ENCODE measurements at places on chromosomes 4 and X.
A peak's percentile ranks its signal among the peaks of the same experiment; 100 is the strongest.

DNA sequence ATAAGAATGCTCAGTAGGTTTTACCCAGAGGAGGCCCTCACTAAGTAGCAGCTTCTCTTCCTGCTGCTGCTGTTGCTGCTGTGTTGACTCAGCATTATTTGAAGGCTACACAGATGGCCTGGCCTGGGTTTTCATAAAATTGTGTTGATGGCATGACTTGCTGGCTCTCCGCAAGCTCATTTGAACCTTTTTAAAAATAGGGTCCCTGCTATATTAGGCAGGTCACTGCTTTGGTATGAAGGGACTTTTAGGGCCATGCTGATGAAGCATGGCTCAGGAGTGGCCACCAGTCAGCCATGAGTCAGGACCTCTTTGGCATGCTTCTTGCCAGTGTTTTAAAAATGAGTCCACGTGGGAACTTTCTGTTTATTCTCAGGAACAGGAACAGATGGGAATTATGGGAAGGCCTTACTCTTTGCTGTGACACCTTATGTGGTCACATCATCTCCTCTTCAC is 128.7 kb downstream of the MID1IP1 start:
- DNase-seq, result no peak

DNA sequence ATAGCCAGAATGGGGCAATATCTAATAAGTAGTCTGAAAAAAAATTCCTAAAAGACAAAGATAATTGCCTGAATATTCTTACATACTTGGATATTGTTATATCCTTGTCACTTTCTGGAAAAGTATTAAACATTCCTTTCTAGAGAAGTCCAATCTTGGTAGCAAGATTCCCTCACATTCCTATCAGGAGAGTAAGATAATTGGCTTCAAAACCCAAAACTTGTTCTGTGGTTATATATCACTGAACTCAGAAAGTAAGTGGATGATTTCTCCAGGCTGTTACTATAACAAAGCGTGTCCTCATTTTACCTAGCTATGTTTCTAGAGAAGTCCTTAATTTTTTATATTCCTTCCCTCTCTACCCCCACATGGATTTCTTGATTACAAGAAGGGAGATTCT is 46.0 kb upstream of the TEX13A start:
- no peak for DNase-seq

GRCh38 chr4:32551943-32552342 is 1831.8 kb downstream of the PCDH7 start:
- DNase-seq, result no peak

DNA sequence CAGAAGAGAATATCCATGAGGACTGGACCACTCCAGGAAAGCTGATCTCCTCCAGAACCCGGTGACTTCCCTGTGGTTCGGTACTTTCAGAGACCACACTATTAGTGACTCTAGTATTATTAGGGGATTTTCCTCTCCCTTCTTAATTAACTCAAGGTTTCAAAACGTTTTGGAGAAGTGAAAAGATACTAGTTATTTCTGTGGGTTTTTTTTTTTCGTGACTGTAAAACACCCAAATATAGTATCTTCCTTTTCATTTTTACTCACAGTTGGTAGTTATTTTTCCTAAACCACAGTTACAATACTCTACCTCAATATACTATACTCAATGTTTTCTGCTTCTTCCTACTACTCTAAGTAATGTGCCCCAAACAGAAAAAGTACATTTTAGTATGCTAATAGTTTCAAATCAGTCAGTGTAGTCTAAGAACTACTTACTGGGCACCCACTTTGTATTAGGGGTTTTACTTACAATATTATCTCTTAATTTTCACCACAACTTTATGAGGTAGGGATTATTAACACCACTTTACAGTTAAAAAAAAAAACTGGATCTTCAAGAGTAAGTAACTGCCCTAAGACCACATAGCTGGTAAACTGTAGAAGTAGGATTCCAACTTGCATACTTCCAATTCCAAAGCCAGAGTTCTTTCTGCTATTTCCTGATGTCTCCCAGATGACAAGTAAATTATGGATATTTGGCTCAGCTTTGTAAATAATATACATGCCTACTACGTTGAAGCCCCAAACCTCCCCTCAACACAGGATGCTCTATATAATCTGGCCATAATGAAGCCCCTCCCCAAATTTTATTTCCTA is 45.0 kb downstream of the SLC9A7 start:
- DNase-seq, result no peak

- no peak for DNase-seq
Measured at GRCh38 chr4:144371485-144371884, 231.0 kb upstream of the GYPA start.

- no peak for DNase-seq
Measured at GRCh38 chr4:89556601-89557305, 249.2 kb upstream of the GPRIN3 start.

DNA sequence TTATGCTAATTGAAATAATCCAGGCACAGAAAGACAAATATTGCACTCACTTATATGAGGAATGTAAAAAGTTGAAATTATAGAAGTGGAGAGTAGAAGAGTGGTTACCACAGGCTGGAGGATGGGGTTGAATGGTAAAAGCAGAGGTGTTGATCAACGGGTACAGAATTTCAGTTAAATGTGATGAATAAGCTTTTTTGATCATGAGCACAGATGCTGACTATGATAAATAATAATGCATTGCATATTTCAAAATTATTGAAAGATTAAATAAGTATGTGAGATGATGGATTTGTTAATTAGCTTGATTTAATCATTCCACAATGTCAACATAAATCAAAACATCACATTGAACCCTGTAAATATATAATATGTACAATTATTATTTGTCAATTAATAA is 213.1 kb downstream of the DCAF12L2 start:
- DNase-seq, result no peak

- DNase-seq, result no peak
Measured at GRCh38 chrX:37921758-37922157, 74.4 kb upstream of the DYNLT3 start.

GRCh38 chr4:109183931-109184490 is 118.4 kb downstream of the COL25A1 start:
- DNase-seq, result no peak

DNA sequence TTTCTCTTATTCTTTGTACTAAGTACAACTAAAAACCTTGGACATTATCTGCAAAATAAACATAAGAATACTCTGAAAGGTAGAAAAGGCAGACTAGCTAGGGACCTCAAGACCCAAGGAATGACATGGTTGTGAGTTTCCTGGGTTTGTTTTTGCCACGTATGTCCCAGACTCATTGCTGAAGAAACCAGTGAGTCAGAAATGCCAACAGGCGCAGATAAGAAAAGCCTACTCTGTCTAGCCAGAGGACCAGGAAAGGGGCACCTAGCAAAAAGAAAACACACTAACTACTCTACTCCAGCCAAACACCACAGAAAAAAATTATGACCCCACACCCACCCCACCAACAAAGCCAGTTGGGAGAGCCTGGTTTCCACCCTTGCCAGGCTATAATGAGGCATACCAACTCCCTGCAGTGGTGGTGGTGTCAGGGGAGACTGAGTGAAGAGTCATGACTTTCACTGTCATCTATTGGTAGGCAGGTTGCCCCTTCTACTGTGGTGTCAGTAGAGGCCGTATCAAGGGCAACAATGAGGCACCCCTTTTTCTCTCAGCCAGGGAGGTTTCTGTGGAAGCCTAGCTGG is 10.9 kb downstream of the MTMR1 start:
- peak; percentile 61 for DNase-seq

DNA sequence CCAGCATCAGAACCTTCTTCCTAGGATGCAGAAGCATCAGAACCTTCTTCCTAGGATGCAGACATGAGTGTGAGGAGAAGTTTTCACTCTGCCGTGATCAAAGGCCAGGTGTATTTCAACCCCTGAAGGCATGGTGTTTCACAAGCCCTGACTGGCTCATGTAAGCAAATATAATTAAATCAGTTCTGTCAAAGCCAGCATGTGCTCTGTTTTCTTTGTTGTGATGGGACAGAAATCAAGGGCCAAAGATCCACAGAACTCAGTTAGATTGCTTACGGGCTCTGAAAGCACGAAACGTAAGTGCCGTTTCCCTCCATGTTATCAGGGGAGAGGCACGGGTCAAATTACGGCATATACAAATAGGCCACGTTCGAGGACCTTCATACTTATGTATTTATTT is 32.0 kb upstream of the CLDN24 start:
- DNase-seq, result no peak

DNA sequence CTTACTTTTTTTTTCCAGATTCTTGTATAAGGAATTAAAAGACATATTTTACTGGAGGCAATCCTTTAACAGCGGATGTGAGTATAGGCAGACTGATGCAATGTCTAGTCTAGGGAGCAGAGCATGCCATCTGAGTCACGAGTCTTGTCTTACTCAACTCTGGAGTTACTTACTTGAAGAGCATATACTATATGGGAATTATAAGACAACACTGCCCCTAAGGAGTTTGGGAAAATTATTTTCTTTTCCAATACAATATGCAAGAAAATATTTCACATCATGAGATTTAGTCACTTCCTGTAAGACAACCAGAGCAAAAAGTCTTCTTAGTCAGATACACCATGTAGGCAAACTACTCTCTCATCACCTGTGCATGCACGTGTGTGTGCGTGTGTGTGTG is 537.3 kb upstream of the FTHL17 start:
- no peak for DNase-seq

DNA sequence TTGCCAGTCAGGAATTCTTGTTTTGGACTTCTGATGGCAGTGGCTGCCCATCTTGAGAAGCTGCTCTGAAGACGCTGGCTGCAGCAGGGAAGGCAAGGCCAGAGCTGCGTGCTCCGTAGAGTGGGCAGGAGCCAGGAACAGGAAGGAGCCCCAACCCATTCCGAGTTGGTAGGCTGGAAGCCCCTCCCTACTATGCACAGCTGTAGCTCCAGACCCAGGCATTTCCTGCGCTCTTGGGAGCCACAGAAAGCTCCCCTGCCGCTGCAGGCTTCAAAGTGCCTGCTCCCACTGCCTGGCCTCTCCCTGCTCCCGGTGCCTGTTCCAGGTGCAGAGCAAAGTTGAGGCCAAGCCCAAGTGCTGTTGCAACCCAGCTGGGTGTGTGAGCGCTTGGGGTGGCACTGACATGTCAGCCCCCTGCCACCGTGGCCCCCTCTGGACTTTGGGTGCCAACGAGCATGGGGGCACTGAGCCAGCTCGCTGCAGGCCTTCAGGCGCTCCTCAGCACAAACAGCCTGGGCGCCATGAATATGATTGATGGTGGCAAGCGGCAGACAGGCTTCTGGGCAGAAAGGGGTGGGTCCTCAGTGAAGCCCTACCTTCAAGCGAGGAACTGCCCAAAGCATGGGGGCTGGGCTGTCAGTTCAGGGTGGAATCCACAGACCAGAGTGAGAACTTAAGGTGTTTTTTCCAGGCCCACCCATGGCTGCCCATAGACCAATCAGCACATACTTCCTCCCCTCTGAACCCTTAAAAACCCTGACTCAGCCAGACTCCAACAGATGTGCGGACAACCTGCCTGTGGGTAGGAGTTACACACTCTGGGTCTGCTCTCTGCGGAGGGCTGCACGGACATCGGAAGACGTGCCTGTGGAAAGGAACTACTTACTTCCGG is 677.2 kb upstream of the INTU start:
- DNase-seq, result no peak

- DNase-seq, result no peak
Measured at GRCh38 chrX:141904262-141904661, 568 bp downstream of the MAGEC1 start.

- no peak for DNase-seq
Measured at GRCh38 chrX:134634691-134635090, 23.6 kb downstream of the PLAC1 start.

- no peak for DNase-seq
Measured at GRCh38 chr4:15894921-15895916, 43.3 kb downstream of the FGFBP1 start.

GRCh38 chr4:6560416-6561172 is 14.4 kb upstream of the MAN2B2 start:
- DNase-seq, result no peak

DNA sequence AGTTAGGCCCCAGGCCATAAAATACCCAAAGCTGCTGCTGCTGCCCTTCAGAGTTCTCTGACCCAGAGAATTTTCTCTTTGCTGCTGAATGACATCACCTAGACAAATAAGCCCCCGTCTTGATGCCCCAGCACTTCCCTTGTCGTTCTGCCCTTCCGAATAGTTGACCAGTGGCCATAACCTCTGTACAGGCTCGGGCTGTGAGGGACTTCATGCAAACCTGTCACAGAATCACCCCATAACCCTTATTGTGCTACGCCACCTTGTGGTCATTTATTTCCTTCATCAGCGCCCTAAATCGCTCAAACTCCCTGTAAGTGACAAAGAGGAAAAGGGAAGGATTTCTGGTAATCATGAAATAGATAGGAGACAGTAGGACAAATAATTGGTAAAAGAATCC is 18.8 kb downstream of the SPACA5 start:
- peak; percentile 53 for DNase-seq

- no peak for DNase-seq
Measured at GRCh38 chr4:138310498-138310897, 68.3 kb upstream of the SLC7A11 start.

GRCh38 chr4:186189656-186190055 is 1.7 kb upstream of the CYP4V2 start:
- no peak for DNase-seq

GRCh38 chr4:48699475-48699874 is 80.6 kb downstream of the FRYL start:
- DNase-seq, result no peak

- no peak for DNase-seq
Measured at GRCh38 chr4:39947963-39948362, 29.7 kb downstream of the PDS5A start.

DNA sequence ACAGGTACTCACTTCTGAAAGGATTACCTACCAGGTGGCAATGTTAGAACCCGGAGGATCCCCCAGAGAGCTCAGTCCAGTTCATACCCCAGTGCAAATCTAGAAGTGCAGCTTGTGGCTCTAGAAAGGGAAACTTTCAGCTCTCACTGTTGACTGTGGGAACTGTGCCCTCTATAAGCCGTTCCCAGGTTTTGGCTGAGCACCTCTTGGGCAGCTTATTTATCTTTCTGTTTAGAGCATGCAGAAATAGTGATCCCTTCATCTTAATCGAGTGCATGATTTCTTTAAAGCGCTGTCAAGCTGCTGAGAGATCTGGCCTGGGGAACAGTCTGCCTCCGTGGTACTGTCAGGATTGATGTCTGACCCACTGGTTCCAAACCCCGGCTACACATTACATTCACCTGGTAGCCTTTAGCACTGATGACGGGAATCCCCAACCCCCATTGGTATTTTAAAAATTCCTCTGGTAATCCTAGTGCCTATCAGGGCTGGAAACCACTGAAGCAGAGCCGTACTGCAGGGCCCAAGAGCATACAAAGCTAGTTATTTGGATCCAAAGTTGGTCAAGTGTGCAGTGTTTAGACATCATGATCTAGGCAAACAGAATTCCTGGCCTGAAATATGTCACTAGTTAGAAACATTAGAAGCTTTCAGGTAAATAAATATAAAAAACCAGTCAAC is 103.2 kb downstream of the KLHL8 start:
- no peak for DNase-seq

All from activated T-cell treated with anti-CD3 and anti-CD28 coated beads, Interleukin-2, amount 50 U/mL, for 48 hours (primary cell).